ENCODE measurements at places on chromosomes 1 and 21.

DNA sequence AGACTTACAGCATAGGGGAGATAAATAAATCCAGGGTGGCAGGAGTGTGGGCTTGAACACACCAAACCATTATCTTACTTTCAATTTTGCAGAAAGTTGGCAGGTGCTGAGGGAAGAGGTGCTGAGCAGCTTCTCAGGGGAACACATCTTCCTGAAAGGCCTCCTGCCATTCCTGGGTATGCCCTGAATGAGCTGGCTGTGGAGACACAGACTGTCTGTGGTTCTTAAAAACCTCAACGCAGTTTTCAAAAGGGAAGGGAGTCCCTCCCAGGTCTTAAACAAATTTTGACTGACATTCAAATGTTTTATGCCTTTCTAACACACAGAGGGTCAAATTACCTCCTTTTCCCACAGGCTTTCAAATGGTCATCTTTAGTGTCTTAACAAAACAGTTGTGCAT lies 166.9 kb downstream of the TNFSF18 start:
- no peak for DNase-seq

- no peak for DNase-seq
Measured at GRCh38 chr1:174786760-174787159, 213.0 kb upstream of the CACYBP start.

DNA sequence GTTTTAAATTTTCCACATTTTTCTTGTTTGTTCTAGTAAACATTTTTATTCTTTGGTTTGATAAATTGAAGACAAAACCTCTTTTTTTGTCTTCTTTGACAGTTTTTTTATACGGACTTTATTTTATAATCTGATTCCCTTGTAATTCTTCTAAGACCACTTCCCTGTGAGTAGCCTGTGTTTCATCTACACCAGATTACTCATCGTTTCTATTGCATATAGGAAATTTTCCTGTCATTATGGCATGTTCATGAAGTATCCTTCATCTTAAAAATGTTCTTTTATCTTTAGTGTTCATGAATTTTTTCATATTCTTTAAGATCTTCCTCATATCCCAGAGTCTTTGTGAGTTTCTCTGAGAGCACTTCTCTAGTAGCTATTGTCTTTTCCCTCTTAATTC lies 109.8 kb downstream of the USP25 start:
- no peak for DNase-seq

GRCh38 chr1:41656825-41657500 lies 172.5 kb upstream of the EDN2 start:
- DNase-seq, result no peak

- DNase-seq, result no peak
Measured at GRCh38 chr1:185425163-185425562, 108.1 kb upstream of the IVNS1ABP start.

- no peak for DNase-seq
Measured at GRCh38 chr21:44872649-44873355, 688 bp downstream of the PTTG1IP start.

DNA sequence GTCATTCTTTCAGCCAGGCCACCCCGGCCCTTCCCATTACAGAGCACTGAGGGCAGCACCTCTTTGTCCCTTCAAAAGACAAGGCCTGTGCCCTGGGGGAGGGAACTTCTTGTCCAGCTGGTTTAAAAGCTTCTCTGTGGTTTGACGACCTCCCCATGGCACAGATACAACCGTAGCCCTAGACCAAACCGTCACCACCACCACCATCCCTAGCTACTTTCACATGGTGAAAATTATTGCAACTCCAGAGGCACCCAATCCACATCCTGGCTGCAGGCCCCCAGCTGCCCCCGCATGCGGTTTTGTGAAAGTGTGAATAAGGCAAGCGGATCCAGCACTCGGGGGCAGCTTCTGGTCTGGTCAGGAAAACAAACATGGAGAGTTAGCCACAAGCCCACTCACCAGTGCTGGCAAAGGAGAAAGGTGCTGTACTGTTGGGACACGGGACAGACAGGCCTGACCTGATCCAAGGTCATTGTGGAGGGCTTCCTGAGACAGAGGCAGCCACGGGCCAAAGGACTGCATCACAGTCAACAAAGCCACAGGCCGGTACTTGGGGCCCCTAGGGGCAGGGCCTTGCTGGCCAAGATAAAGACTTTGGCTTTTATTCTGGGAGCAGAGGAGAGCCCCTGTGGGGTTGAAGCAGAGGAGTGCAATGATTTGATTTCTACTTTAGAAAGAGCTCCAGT lies 31.2 kb downstream of the CDCA8 start:
- DNase-seq, result no peak

DNA sequence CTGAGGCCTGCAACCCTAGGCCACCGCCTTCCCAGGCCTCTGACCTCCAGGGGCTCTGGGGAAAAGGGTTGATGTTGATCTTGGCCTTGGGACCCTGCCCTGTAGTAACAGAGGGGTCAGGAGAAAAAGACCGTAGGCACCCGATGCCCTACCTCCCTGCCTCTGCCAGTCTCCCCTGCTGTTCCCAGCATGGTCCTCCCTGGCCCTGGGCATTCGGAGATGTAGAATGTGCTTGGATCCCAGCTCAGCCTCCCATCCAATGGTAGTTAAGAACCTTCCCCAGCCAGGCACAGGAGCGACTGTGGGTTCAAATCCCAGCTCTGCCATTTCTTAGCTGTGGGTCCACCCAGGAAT lies 72.0 kb upstream of the TARDBP start:
- no peak for DNase-seq

DNA sequence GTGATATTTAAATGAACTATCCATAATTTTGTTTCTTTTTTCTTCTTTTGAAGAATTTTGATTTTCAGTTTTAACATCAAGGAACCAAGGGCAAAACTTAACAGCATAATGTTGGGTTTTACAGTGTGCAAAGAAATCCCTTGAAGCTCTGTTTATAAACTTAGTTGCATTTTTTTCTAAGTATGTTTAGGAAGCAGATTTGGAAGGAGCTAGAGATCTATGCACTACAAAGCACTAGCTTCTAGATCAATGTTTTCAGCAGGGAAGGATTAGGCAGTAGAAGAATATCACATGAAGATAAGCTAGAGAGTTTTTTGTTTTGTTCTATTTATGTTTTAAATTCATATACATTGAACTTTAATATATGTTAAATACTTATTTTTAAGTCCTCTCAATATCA lies 250.6 kb upstream of the C1orf105 start:
- no peak for DNase-seq

- no peak for DNase-seq
Measured at GRCh38 chr1:21666576-21667320, 2.4 kb downstream of the RAP1GAP start.

DNA sequence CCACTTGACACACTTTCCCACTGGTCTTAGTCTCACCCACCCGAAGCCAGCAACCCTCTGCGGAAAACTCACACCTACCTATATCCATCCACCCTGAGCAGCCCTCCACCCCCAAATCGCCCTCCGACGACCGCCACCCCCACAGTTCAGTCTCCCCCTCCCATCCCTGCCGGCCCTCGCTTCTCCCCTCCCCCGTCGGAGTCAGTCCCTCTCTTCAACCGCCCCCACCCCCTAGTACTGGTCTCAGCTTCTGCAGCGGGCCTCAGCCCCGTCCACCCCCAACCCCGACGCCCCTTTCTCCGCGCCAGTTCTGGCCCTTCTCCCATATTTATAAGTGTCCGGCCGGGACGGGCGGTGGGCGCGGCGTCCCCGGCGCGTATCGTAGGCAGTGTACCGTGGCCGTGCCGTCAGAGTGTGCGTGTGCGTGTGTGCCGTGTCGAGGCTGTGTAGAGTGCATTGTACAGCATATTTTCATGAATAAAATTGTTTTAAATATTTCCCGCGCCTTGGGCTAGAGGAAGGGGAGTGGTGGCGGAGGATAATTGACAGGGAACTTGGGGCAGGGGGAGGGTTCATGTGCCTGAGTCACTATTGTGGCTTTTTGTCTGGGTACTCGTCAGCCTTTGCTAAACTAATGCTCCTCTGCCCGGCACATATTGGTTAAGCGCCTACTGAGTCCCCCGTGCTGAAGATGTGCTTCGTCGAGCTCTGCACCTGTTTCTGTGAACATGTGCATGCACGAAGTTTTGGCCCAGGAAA lies 22.0 kb downstream of the FOXO6 start:
- DNase-seq, result no peak

DNA sequence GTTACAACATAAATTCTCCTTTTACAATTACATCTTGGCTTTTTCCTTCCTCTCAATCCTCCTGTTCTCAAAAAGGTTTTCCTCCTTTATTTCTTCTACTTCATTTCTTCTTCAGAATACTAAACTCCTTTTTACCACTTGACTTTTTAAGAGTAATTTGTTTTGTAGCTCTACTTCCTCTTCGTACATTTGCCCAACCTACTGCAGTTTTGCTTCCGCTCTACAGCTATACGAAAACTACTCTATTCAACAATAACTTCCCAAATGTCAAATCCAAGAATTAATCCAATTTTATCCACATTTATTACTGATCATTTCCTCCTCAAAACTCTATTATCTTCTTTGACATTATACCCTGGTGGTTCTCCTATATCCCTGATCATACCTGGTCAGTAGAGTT lies 3.4 kb downstream of the GDAP2 start:
- DNase-seq, result no peak

GRCh38 chr1:81377406-81377805 lies 423.3 kb upstream of the ADGRL2 start:
- DNase-seq, result no peak

DNA sequence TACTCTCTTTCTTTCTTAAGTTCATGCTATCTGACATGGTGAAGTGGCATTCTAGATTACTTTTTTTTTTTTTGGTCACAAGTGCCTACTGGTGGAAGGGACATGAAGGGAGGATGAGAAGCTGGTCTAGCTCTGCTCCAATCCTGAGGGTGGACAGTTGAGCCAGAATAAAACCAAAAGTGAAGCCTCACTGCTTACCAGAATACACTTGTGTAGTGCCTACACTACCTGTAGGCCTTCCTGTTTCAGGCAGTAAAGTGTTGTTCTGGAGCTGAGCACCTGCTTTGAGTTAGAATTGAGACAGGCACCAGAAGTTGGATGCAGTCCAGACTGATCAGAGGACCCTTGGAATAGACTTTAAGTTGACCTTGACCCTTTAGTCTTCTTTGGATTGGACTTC lies 40.4 kb upstream of the APOBEC4 start:
- DNase-seq, result no peak

- no peak for DNase-seq
Measured at GRCh38 chr1:6179564-6180175, 451 bp downstream of the CHD5 start.

- no peak for DNase-seq
Measured at GRCh38 chr1:87333692-87334347, 5.1 kb downstream of the LMO4 start.

- DNase-seq, result no peak
Measured at GRCh38 chr1:102085896-102086295, 89.2 kb upstream of the OLFM3 start.

GRCh38 chr1:196209265-196209664 lies 399.0 kb downstream of the KCNT2 start:
- no peak for DNase-seq

GRCh38 chr1:147579532-147579931 lies 38.2 kb downstream of the BCL9 start:
- peak; percentile 27 for DNase-seq

- DNase-seq, result no peak
Measured at GRCh38 chr1:84246213-84246612, 55.3 kb upstream of the SAMD13 start.

GRCh38 chr1:151237678-151238466 lies 16.7 kb upstream of the PSMD4 start:
- no peak for DNase-seq

GRCh38 chr1:171403393-171403792 lies 81.9 kb upstream of the PRRC2C start:
- no peak for DNase-seq

- no peak for DNase-seq
Measured at GRCh38 chr21:24428591-24429199, 1178.6 kb downstream of the MRPL39 start.

DNA sequence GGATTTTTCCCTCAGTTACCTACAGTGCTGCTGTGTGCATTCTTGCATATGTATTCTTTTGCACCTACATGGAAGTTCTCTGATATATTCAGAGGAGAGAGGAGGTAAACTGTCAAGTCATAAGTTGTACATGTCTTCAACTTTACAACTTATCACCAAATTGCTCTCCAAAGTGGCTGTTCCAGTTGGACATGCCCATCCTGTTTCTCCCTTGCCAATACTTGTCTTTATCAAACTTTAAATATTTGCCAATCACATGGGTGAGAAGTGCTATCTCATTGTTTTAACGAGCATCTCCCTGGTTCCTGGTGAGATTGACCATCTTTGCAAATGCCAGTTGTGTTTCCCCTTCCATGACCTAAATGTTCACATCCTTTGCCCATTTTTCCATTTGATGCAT lies 88.2 kb downstream of the KIF26B start:
- DNase-seq, result no peak

DNA sequence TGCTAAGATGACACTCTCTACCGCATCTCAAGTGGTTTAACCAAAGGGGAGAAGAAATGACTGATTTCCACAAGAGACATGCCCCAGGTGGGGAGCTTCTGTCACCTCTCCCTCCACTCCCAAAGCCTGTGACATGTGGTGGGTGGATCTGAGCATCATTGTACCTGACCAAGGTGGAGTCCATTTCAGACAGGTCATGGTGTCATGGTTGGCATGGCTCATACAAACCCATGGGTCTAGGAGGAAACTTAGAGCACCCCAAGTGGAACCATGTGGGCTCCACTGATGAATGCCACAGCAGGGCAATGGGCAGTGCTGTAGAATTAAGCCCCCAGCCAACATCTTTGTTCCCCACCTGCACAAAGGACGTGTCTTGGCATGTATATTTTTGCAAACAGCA lies 131.5 kb upstream of the EDN2 start:
- no peak for DNase-seq

DNA sequence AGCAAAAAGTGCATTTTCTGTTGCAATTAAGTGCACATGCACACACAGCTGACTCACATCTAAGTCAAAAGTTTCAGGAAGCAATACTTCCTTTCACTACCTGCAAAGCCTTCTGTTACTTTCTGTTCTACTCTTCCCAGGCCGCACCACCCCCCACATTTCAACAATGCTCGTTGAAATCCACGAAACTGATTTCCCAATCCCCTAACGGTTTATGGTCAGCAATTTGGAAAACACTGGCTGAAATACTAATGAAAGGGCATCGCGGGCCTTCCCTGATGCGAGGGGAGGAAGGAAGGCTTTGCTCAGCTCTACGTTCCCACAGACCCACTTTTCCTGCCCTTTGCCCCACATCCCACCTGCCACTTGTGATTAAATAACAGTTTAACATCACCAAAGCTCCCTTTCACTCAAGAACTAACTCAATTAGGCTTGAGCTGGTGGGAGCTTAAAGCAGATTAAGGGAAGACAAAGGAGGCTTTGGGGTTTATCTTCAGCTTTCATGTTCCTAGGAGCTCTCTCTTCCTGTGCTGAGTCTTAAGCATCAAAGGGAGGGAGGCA lies 243.2 kb upstream of the RAB4A start:
- no peak for DNase-seq

Data from AG04450 (cell line).